ENCODE measurements at places on chromosomes 16 and 17.

- DNase-seq: no peak
Measured at GRCh38 chr16:591231-591630, 1.4 kb downstream of the RAB40C start.

- DNase-seq: peak; percentile 84
Measured at GRCh38 chr17:50919321-50920040, 53.3 kb upstream of the TOB1 start.

DNA sequence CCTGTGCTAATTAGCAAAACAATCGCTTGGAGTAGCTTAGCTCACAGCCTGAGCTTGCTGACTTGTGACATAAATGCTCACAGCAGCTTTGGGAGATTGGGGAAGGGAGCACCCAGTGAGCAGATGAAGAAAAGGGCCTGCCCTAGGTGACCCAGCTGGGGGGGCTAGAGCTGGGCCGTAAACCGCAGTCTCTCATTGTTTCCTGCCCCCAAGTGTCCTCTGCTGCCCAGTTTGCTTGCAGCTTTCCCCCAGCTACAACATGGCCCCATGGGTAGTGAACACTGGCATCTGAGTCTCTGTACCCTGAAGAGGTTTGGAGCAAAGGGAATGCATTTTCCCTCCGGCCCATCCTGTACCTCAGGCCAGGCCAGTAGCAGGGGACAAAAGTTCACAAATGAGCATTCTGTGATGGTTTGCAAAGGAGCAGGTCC lies 349.4 kb downstream of the SLC39A11 start:
- no peak for DNase-seq

DNA sequence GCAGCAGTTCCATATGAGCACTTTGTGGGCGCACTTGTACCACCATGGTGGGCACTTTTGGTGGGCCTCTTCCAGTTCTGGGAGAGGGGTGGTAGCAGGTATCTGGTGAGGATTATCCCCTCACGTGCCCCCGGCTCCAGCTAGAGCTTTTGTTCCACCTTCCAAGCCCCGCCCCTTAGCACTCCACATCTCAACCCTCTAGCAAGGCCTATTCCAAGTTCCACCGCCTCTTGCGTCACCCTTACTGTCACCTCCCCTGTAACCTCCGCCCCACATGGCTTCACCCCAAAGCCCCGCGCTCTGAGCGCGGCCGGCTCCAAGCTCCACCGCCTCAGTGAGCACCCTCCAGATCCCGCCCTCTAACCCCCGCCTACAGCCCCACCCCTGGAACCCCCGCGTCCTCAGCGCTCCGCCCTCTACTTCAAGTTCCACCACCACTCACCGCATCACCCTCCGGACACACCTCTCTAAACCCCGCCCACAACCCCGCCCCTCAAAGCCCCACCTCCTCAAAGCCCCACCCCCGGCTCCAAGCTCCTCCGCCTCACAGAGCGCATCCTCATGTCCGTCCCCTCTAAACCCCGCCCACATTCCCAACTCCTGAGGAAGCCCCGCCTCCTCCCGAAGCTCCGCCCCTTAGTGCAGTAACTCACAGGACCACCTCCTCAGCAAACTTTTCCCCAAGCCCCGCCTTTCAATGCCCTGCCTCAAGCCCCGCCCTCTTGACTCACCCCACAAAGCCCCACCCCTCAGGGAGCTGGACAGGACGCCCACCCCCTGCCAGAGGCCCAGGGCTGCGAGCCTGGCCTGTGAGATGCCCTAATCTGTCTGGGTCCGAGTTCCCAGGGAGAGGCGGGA lies 11.1 kb downstream of the SCN4A start:
- no peak for DNase-seq

DNA sequence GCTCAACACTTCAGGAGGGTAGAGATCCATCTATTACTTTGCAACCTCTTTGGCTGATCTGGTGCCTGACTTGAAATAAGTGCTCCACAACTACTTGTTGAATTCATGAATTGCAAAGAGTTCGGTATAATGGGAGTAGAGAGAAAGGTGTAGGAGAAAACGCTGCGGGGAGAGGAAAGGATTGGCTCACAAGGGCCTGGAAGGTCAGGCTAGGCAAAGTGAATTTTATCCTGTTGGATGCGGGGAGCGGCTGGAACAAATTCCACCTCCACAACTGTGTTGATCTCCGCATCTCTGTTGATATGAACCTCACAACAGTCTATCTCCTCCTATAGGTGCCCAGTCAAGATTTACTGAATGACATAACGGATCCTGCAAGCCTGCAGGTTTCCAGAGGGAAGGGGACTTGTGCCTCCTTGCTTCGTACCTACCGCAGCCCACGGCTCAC lies 684 bp downstream of the SLX4 start:
- no peak for DNase-seq

GRCh38 chr17:4645642-4646041 lies 4.2 kb upstream of the ALOX15 start:
- no peak for DNase-seq

GRCh38 chr17:17343896-17344506 lies 40.8 kb downstream of the NT5M start:
- no peak for DNase-seq

GRCh38 chr16:73051226-73051625 lies 3.3 kb upstream of the ZFHX3 start:
- DNase-seq: no peak

DNA sequence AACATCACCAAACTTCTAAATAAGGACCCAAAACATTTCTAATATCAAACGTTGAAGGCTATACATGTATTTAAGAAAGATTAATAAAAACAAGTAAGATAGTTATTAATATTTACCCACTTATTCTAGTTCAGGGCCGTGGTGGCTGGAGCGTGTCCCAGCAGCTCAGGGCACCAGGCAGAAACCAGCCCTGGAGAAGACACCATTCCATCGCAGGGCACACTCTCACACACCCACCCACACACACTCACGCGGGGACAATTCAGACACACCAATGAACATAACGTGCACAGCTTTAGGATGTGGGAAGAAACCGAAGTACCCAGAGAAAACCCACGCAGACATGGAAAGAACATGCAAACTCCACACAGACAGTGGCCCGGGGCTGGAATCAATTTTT lies 13.5 kb downstream of the C17orf67 start:
- DNase-seq: no peak

DNA sequence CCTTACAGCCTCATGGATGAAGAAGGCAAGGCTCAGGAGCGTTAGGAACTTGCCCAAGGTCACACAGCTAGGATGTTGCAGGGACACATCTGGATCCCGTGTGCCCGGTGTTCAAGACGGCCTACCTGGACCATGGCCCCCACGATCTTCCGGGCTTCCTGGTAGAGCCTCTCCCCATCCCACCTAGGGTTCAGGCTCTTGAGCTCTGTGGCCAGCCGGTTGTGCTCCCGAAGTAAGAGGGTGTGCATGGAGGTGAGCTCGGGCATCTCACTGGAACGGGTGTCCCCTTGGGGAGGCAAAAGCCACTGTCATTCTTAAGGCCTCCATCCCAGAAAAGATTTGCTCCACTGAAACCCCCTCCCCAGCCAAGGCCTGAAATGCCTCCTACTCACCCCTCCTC lies 5.3 kb downstream of the MPO start:
- DNase-seq: no peak

DNA sequence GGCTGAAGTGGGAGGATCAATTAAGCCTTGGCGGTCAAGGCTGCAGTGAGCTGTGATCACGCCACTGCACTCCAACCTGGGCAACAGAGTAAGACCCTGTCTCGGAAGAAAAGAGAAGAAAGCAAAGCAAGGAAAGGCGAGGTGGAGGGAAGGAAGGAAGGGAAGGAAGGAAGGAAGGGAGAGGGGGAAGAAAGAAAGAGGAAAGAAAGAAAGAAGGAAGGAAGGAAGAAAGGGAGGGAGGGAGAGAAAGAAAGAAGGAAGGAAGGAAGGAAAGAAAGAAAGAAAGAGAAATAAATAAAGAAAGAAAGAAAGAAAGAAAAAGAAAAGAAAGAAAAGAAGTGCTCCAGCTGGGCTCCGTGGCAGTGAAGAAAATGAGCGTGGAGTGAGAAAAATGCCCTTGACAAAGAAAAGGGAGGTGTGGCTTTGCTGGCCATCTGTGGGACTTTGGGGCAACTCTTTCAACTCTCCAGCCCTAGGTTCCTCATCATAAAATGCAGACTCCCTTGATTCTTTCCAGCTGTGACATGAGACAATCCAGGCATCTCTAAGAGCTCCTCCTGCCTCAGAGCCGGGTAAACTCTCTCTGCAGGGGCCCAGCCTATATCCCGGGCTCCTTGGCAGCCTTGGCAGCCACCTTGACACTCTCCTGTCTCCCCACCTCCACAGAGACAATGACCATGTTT lies 2.4 kb downstream of the GSDMA start:
- no peak for DNase-seq

- DNase-seq: no peak
Measured at GRCh38 chr17:5044630-5045029, 9.4 kb upstream of the SLC52A1 start.

GRCh38 chr17:8904686-8905085 lies 37.2 kb upstream of the PIK3R6 start:
- DNase-seq: no peak

DNA sequence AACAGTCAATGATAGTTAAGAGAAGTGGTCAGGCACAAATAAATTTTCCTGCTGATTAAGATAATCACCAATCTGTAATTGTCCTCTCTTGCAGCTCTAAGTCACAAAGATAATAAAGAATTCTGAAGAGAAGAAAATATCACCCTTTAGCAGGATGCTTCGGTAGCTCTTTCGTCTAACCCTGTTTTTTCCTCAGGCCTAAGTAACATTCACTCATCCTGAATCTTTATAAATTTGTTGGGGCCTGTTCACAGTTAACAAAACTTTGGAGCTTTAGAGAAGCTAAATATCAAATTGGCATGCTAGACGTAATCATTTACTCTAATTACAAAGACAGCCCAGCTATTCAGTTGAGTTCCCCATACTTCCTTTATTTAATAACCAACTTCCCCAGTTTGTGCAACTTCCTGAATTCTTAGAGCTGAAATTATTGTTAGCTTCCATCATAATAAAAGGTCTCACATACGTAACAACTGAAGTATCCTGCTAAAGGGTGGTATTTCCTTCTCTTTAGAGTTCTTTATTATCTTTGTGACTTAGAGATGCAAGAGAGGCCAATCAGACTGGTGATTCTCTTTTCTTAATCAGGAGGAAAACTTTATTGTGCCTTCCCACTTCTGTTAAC lies 118.6 kb downstream of the TANGO6 start:
- no peak for DNase-seq

GRCh38 chr16:81901484-81901883 lies 109.8 kb downstream of the SDR42E1 start:
- DNase-seq: no peak

- DNase-seq: no peak
Measured at GRCh38 chr17:43418441-43419374, 19.9 kb downstream of the ARL4D start.

- DNase-seq: no peak
Measured at GRCh38 chr16:31186176-31186575, 6.2 kb downstream of the FUS start.

- DNase-seq: no peak
Measured at GRCh38 chr16:11342021-11342855, 3.0 kb upstream of the RMI2 start.

DNA sequence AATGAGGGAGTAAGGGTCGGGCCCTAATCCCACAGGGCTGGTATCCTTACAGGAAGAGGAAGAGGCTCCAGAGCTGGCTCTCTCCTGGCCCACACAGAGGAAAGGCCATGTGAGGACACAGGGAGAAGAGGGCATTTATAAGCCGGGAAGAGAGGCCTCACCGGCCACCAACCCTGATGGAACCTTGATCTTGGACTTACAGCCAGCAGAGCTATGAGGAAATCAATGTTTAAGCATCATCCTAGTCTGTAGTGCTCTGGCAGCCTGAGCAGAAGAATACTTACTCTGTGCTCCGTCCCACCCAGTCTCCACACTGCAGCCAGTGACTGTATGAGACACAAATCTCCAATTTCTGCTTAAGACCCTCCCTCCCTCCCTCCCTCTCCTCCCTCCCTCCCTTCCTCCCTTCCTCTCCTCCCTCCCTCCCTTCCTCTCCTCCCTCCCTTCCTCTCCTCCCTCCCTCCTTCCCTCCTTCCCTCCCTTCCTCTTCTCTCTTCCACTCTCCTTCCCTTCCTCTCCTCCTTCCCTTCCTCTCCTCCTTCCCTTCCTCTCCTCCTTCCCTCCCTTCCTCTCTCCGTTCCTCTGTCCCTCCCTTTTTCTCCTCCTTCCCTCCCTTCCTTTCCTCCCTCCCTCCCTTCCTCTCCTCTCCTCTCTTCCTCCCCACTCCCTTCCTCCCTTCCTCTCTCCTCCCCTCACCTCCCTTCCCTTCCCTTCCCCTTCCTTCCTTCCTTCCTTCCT lies 8.9 kb upstream of the TMEM220 start:
- no peak for DNase-seq

DNA sequence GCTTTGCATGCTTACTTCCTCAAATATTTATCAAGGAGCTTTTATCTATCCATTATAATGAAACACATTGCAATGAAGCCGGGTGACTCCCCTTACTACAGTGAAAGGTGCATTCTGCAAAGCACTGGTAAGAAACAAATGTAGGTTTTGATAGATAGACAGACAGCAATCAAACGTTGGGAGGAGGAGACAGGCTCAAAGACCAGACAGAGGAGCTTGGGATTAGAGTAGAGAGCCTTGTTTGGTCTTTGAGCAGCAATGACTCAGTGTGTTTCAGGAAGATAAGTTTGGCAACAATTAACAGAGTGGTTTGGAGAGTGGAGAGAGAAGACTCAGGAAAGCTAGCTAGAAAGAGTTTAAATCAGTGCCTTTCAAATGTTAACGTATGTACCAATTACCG lies 68.8 kb downstream of the ZNF18 start:
- no peak for DNase-seq

DNA sequence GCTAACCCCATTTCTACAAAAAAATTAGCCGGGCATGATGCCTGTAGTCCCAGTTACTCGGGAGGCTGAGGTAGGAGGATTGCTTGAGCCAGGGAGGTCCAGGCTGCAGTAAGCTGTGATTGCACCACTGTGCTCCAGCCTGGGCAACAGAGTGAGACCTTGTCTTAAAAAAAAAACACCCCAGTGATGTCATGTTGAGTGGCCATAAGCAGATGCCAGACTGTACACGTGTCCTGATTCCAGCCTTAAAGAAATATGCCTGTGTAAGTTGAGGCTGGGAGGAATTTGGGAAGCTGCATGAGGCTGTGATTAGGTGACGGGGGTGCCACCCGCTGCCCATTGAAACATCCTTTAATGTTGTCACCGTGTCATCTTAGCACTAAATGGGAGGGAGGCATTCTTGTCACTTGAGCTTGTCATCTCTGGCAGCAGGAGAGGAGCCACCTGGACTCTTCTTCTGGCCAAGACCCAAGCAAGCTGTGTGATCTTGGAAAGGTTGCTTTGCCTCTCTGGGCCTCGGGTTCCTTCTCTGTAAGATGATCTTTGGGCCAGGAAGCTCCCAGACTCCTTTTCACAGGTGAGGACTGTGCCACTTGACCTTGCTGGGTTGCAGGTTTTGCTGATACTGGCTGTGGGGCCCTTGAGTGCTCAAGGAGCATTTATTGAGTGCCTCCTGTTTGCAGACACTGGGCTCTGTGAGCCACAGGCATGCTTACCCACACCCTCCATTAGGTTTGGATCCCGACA lies 98.3 kb upstream of the CIBAR2 start:
- no peak for DNase-seq

- DNase-seq: no peak
Measured at GRCh38 chr16:11136600-11136999, 119.4 kb downstream of the SOCS1 start.
